NCI-H345 (cell line): ENCODE measurements at places on chromosomes 16 and 17.
A peak's percentile ranks its signal among the peaks of the same experiment; 100 is the strongest.

DNA sequence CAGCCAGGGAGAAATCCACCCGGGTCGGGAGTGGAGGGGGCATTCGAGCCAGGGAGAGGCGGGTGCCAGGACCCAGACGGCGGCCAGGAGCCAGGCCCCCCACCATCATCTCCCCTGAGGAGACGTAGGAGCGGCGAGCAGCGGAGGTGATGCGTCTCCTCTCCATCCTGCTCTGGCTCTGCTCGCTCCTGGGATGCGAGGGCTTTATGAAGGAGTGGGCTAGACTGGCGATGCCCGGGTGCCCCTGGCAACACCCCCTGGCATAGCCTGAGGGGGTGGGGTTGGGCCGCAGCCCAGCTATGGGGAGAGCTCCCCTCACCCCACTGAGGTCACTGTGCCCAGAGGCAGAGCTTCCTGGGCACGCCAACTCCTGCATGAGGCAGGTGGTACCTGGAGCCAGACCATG lies at the start of gene GFAP:
Gene GFAP, minus strand, starts transcription at position 180 of the 406 bp plus-strand sequence. Its CDS starts 14 bp downstream, at position 166.
- no peak for DNase-seq

DNA sequence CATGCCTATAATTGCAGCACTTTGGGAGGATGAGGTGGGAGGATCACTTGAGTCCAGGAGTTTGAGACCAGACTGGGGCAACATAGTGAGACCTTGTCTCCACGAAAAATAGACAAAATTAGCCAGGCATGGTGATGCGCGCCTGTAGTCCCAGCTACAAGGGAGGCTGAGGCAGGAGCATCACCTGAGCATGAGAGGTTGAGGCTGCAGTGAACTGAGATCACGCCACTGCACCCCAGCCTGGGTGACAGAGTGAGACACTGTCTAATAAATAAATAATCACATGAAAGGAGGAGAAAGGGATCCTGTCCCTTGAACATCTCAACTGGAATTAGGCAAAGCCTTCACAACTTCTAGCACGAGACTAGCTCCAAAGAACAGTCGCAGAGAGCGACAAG lies 53.2 kb downstream of the TEKT5 start:
- DNase-seq = no peak

- DNase-seq = no peak
Measured at GRCh38 chr16:82137822-82138167, 32.2 kb downstream of the MPHOSPH6 start.

DNA sequence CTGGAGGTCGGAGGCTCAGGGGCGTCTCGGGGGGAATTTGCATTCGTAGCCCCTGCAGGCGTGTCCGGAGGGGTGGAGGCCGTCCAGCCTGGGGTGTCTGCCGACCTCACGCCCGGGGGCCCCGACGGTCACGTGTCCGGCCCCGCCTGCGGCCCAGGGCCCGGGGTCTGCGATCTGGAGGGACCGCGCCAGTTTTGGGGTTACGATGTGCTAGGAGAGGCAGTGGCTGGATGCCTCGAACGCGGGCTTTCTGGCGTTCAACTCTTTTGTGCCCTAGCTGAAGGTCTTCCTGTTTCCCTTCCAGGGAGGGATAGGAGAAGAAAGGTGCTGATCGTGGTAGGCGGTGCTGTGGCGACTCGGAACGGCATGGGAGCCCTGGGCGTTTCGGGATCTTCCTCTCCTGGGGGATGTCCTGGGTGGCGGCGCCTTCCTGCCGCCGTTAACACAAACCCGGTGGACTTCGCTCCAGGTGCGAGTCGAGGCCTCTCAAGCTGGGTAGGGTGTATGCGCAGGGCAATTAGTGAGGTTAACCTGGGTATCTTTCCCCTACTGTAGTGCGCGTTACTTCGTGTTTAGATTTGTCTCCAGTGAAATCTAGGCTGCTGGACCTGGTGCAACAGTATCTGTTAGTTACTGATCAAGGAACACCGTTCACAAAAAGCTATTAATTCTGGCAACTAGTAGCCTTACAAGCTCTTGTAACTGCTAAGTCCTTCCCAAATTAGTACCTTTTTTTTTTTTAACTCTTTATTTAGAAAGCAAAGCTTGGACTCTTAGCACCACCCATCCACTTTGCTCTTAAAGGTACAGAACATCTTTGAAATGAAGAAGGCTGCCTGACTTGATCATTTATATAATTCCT lies 1.3 kb downstream of the AKAP1 start:
- DNase-seq = peak; percentile 44

DNA sequence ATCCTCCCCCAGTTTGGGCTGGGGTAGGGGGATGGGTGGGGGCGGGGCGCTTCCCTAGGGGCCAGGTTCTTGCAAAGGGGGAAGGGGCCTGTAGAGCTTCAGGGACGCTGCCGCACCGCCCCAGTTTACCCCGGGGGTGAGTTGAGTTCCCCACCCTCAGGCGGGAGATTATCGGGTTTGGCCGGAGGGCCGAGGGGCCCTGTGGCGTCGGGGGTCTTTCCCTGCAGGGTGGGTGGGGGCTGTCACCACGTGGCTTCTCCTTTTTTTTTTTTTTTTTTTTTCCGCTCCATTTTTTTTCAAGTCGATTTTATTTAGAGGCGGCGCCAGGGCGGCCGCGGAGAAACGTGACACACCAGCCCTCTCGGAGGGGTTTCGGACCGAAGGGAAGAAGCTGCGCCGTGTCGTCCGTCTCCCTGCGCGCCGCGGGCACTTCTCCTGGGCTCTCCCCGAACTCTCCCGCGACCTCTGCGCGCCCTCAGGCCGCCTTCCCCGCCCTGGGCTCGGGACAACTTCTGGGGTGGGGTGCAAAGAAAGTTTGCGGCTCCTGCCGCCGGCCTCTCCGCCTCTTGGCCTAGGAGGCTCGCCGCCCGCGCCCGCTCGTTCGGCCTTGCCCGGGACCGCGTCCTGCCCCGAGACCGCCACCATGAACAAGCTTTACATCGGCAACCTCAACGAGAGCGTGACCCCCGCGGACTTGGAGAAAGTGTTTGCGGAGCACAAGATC lies at the start of gene IGF2BP1:
Gene IGF2BP1, plus strand, starts transcription at position 283 of the 724 bp plus-strand sequence. Its CDS starts 361 bp downstream, at position 644.
- no peak for DNase-seq

- no peak for DNase-seq
Measured at GRCh38 chr17:74730491-74731346, 6.3 kb upstream of the RAB37 start.

DNA sequence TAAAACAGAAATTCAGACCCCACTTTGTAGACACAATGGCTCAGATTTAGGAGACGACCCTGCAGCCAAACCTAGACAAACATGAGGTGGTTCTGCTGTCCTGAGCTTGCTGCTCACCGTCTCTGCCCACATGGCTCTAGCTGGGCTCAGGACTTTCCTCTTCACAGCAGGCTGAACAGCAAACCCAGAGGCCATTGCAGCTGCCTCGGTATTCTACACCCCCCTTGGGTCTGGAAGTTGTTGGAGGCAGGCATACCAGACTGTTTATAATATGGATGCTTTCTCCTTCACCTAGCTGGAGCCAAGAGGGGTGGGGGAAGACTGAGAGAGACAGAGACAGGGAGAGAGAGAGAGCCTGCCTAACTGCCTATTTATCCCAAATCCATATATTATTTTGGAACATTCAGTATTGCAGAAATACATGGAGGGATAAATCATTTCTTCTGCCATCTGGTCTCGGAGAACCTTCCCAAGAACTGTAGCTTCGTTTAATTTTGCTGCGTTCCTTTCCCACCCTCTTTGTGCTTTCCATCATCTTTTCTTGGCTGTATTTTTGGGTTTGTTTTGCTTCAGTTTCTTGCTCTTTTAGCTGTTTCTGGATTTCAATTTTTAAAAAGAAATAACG lies 628.2 kb upstream of the RBFOX1 start:
- DNase-seq = no peak

GRCh38 chr16:49755313-49755620 lies 100.6 kb downstream of the ZNF423 start:
- DNase-seq = no peak

DNA sequence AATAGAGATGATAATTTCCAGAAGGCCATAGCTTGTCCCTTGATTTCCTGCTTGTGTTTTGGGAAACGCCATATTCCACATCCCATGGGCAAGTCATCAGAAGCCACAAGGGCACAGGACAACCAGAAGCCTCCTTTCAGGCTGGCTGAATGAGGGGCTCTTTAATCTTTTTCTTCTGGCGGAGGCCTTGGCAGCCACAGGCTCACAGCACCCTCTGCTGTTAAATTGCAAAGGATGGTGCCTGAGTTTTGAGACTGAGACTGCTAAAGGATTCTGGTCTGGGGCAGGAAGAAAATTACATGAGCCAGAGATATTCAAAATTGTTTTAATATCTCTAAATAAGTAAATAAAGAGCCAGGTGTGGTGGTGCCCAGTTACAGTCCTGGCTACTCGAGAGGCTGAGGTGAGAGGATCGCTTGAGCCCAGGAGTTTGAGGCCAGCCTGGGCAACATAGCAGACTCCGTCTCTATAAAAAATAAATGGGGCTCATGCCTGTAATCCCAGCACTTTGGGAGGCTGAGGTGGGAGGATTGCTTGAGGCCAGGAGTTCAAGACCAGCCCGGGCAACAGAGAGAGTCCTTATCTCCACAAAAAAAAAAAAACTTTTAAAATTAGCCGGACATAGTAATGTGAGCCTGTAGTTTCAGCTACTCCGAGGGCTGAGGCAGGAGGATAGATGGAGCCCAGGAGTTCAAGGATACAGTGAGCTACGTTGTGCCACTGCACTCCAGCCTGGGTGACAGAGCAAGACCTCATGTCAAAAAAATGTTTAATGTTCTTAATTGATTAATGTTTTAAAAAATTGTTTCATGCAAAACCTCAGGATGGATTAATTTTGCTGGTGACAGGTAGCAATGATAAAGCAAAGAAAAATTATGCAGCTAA lies 26.3 kb downstream of the AARSD1 start:
- peak; percentile 34 for DNase-seq

- DNase-seq = no peak
Measured at GRCh38 chr17:80936723-80937122, 54.9 kb upstream of the CHMP6 start.

GRCh38 chr17:76734080-76734840 lies 2.9 kb downstream of the SRSF2 start:
- DNase-seq = no peak

DNA sequence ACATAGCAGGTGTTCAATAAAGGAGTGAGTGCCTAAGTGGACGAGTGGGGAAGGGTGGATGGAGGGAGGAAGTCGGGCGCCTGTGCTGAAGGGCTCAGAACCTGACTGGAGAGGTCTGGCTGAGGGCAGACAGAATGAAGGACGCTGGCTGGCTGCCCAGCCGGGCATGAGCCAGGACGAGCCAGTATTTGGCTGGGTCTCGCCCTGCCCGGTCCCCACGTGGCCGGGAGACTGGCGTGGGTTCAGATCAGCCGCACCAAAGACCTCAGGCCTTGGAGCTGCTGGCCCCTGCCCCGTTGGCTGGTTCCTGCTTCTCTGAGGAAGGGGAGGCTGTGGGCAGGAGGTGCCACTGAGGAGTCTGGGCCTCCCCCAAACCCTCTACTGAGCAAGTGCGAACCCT lies 79.8 kb downstream of the ENGASE start:
- no peak for DNase-seq

GRCh38 chr17:46741122-46741730 lies 77.3 kb downstream of the WNT3 start:
- no peak for DNase-seq

- DNase-seq = no peak
Measured at GRCh38 chr17:17437461-17437860, 39.3 kb upstream of the MED9 start.

DNA sequence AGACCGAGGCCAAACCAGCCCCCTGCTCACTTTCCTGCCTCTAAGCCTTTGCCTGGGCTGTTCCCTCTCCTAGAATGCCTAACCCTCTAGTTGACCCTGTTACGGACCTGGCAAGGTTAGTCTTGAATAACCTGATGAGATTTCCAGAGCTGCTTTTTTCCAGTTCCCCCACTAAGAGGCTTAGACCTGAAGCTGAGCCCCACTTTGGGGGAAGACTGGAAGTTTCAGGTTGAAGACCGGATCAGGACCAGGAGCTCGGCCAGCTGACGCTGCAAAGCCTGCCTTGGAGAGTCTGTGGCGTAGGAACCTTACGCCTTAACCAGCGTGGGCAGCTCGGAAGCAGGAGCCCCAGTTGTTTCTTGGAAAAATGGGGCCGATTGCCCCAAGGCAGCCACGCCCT lies 129.8 kb downstream of the OR1D5 start:
- DNase-seq = no peak

DNA sequence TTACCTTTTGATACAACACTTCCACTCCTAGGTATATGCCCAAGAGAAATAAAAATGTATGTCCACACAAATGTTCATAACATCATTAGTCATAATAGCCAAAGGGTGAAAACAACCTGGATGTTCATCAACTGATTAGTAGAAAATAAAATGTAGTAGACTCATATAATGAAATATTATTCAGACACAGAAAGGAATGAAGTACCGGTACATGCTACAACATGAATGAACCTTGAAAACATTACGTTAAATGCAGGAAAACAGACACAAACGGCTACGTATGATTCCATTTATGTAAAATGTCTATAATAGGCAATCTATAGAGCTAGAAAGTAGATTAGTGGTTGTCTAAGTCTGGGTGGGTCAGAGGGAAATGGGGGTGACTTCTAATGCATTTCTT lies 358.5 kb downstream of the CA10 start:
- DNase-seq = no peak

DNA sequence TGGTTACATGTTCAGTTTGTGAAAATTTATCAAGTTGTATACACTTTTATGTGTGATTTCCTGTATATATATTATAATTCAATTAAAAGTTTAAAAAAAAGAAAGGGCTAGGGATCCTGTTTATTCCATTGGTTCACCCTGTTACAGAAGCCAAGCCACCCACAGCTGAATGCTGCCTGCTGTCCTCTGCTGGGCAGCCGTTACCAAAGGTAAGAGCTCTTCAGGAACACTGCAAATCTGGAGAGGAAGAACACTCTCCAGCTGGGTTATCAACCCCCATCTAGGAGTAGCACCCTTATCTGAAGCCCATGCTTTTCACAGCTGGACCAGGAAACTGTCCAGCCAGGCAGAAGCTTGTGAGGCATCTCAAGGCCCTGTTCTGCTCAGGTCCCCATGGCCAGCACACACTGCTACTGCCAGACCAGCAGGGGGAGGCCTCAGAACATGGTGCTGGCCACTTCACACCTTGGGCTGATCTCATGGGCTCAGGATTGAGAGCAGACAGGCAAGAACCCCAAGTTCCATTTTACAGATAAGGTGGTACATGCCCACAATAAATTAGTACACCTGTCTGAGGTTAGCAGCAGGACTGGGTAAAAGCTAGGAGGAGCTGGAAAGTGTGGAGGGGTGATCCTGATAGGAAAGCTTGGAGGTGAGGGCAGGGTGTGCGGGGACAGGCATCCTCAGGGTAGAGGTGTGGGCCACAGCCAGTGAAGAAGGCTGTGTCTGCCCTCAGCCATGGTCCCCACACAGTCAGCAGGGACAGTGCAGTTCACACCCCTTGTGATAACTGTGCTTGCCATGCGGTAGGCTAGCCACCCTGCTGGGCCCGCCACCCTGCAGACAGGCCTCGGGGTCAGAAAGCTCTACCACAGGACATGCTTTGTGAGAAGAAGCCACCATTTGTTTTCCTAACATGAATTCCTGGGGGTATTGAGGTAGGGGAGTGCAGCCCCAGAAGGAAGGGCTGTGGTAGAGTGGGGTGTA lies 54.3 kb upstream of the SREBF1 start:
- peak; percentile 27 for DNase-seq
